ENCODE measurements at places on chromosomes 13 and 19. TPM values are rescaled to one million over a fixed set of nuclear protein-coding genes. Genes with fewer than 3 reads are reported as not detected.

DNA sequence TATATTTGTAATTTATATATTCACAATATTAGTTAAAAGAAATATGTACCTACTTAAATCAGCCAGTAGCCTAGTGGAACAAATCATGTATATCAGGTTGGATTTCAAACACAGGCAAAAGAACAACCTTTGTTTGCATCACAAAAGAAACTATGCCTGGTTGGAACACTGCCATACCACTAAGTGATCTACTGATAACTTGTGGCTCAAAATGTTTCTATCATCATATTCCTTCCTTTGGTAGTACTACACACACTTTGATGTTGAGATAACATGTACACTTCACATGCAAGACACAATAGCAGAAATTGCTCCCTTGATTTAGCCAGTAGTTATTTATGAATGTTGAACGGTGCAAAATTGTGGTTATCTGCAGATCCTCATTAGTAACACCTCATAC lies 146.0 kb upstream of the GPC6 start:
- no peak for DNase-seq

DNA sequence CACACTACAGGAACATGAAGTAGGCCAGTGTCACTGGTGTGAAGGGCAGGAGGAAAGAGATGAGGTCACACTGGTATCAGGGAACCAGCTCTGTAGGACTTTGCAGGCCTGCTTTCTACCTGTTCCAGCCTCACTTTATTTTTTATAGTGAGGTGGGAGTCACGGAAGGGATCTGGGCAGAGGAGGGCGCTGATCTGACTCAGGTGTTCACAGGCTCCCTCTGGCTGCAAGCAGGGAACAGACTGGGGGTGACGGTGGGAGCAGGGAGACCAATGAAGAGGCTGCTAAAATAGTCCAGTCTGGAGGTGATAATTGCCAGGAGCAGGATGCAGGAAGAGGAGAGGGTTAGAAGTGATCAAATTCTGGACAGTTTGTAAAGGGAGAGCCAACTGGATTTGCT lies 2.8 kb downstream of the THAP8 start:
- DNase-seq: no peak

DNA sequence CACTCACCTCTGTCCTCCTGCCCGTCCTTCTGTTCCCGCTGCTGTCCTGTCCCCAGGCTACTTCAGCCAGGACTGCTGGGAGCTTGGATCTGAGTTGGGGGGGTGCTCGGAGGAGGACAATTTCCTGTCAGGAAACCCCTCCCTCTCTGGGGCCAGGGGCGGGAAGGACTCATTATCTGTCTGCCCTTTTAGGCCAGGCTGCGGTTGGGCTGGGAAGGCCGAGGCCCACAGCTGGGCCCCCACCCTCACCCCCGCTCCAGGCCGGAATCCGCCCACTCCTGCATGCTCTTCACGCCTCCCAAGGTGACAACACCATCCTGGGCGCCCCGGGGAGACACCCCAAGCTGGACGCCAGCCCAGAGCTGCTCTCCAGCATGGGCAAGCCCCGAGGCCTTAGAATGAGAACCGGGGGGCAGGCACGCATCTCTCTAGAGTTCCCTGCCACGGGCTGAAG lies at the start of gene EXOC3L2:
EXOC3L2 (minus strand) TSS at position 74 of the 454 bp plus-strand sequence. CDS start 6,362 bp downstream, outside the sequence.
- no peak for DNase-seq

DNA sequence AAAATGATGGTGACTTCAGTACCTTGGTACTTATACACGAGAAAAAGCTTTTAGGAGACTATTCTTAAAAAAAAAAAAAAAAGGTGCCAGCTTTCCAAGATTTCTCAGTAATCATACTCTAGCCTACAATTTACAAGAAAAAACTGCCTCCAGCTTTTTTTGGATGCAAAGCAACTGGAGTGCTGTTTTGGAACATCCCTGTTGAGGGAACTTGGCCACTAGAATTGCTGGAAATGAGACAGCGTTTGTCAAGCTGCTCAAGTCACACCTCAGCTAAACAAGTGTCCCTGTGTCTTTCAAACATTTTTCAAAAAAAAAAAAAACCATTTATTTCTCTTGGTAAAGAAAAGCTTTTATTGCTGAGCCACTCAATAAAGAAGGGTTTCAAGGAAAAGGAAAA lies 413.1 kb upstream of the ARGLU1 start:
- peak; percentile 49 for DNase-seq

DNA sequence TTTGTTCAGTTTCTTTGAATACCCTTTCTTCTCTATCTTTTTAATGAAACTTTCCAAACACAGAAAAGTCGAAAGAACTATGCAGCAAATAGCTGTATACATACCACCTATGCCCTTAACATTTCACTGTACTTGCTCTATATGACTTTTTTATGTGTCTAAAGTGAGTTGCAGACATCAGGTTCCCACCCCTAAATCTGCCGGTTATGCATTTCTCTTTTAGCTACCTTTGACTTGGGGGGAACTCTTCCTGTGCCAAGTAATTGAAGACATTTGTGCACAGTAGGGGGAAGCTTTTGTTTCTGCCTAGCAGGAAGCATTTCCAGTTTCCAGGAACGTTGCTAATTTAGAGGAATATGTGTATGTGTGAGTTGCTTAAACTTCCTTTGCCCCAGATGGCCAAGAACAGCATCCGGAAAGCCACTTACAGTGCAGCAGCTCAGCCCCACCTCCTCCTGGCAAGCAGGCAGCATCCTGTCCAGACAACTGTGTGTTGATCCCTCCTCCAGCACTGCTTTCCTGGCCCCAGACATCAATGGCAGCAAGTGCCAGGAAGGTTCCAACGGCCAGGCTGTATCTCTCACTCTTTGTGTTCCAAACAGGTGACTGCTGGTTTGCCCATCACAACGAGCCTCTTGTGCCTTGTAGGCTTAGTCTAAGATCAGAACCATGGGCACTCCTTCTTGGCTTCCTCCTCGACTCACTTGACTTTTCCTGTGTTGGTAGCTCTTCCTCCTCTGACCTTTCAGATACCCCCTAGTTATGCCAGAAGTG lies 14.7 kb upstream of the GRAMD1A start:
- peak; percentile 55 for DNase-seq

- no peak for DNase-seq
Observed at GRCh38 chr13:97228850-97229521, 6.9 kb downstream of the MBNL2 start.

DNA sequence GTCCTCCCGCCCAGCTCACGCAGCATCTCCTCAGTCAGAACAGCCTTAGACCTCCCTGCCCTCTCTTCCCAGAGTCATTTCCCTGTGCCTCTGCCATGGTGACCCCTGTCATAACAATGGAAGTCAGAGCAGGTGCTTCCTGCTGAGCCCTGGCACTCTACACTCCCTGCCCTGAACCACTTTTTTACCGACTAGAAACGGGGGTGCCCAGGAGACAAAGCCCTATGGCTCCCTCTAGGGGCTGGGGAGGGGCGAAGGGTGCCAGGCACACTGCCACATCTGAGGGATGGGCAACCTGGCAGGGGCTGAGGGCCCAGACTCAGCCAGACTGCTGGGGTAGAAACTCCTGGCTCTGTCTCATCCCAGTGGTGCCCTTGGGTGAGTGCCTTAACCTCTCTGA lies 16.4 kb downstream of the ZNF574 start:
- DNase-seq: no peak

GRCh38 chr13:25973085-25973484 lies 78.7 kb downstream of the SHISA2 start:
- no peak for DNase-seq

DNA sequence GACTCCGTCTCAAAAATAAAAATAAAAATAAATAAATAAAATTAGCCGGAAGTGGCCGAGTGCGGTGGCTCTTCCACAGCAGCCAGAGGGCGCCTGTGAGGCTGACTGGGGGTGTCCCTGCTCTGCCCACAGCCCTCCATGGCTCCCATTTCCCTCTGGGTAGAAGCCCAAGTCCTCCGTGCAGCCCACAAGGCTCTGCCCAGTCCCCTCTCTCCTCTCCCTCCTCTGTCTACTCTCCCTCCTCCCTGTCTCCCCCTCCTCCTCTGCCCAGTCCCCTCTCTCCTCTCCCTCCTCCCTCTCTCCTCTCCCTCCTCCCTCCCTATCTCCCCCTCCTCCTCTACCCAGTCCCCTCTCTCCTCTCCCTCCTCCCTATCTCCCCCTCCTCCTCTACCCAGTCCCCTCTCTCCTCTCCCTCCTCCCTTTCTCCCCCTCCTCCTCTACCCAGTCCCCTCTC lies 20.4 kb downstream of the MISP start:
- DNase-seq: no peak

GRCh38 chr13:71838842-71839241 lies 28.2 kb downstream of the DACH1 start:
- DNase-seq: no peak

DNA sequence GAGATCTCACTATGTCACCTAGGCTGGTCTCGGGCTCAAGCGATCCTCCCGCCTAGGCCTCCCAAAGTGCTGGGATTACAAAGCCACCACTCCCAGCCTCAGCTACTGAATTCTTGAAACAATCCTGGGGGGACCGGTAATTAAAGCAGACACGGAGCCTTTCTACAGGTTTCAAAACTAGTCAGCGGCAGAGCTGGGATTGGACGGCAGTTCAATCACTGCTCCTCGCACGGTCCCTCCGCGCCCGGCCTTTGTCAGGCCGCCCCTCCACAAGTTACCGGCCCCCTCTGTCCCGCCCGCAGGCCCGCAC lies 229 bp downstream of the BORCS8 start:
- no peak for DNase-seq

GRCh38 chr19:57563547-57563946 lies 3.9 kb upstream of the ZNF550 start:
- DNase-seq: no peak

DNA sequence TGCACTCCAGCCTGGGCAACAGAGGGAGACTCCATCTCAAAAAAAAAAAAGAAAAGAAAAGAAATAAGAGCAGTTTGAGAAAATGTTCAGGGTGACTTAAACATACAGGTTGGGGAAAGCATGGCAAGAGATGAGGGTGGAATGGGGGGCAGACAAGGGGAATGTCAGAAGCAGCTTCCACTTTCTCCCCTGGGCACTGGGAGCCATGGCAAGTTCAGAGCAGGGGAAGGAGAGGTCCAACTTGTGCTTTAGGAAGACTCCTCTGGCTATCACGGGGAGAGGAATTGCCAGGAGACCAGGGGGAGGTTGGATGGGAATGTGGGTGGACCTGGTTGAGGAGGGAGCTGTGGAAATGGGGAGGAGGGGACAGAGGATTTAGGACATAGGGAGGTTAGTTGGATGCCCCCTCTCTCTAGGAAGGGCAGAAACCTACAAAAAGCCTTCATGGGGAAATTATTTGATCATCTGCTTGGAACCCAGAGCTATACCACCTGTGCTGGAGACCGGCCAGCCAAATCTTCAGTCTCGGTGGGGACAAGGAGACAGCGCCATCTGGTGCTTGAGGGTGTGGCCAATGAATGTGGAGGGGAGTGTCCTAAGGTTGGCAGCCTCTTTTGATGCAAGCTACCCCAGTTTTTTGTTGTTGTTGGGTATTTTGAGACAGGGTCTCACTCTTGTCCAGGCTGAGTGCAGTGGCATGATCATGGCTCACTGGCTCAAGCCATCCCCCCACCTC lies 7.3 kb upstream of the STRN4 start:
- DNase-seq: no peak

DNA sequence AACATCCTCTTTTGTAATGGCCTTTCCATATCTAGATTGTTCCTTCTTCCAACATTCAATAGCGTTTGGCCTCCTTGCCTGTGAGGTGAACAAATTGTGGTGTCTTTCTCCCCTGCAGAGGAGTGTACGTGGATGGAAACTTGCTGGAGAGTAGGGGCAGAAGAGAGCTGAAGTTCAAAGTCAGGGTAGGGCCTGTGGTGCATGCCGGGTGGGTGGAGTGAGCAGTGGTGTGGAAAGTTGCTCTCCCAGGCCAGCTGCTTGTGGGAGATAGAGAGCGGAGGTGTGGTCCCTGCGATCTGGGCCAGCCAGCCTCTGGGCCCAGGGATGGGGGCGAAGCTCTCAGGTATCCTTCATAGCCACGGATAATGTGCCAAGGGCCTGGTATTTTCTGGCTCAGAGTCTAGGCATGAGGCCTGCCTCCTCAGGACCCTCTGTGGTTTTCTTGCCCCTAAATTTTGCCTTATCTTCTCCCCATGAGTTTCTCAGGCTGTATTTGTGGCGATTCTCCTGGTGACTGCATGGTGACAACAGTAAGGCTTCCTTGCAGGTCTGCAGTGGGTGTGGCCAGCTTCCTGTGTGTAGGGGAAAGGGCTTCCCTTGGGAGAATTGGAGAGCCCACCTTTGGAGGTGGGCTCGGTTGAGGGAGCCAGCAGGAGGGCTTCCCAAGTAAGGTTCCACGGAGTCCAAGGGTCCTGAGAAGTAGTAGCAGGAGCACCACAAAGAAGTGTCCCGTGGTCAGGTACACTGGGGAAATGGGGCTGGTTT lies 6.7 kb downstream of the RGCC start:
- no peak for DNase-seq

DNA sequence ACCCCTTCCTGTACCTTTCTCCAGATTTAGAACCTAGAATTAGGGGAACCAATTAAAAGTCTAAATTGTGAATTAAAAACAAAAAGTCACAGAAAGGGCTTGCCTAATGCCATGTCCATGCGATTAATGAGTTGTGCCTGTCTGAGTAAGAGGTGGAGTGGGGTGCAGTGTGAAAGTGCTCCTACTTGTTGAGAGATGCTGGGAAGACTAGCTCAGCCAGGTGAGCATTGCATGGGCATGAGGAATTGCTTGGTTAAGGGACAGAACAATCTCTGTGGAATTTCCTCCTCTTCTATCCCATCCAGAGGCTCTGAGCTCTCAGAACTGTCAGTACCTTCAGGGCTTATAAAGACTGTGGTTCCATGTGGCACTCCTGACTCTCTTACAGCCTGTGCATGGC lies 159.0 kb upstream of the UBL3 start:
- DNase-seq: no peak

The CNN1 gene
- polyA plus RNA-seq: 7.1 TPM

The CPB2 gene
- polyA plus RNA-seq: 1.8 TPM

The ZNF274 gene
- 21.8 TPM for polyA plus RNA-seq

The PROSER1 gene
- polyA plus RNA-seq: 45.3 TPM

The APOE gene
- 26.2 TPM for polyA plus RNA-seq

The METTL21C gene
- not detected for polyA plus RNA-seq

The SIGLEC12 gene
- 0.28 TPM for polyA plus RNA-seq

The PLPPR2 gene
- polyA plus RNA-seq: 27.4 TPM

The ZNF878 gene
- 1.2 TPM for polyA plus RNA-seq

The ZNF763 gene
- polyA plus RNA-seq: 9.9 TPM

The TPRX2 gene
- not detected for polyA plus RNA-seq

The EDDM13 gene
- 3.3 TPM for polyA plus RNA-seq

The RNF113B gene
- polyA plus RNA-seq: not detected

The PDE4C gene
- polyA plus RNA-seq: 1.9 TPM

The PTH2 gene
- not detected for polyA plus RNA-seq

The TMEM59L gene
- 27.0 TPM for polyA plus RNA-seq
